Activated naive CD4-positive, alpha-beta T cell (primary cell): ENCODE measurements at places on chromosomes 5 and 9.

- DNase-seq, result peak; percentile 21
These were observed 44.0 kb upstream of the XPA start for GRCh38 chr9:97740848-97741821.

DNA sequence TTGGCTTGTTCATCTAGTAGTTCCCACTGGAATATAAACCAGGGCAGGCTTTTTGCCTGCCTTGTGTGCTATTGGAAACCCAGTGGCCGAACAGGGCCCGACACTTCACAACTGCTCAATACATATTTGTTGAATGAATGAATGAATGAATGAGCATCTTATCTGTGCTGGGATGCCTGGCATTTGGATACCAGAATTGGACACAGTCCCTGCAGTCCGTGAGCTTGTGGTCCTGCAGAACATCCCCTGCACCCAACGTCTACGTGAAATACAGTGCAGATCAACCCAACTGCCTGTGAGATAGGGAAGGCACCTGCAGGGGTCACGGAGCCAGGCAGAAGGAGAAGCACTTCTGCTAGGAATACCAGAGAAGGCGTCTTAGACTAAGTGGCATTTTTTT, 30.0 kb upstream of the COL15A1 start:
- no peak for DNase-seq

DNA sequence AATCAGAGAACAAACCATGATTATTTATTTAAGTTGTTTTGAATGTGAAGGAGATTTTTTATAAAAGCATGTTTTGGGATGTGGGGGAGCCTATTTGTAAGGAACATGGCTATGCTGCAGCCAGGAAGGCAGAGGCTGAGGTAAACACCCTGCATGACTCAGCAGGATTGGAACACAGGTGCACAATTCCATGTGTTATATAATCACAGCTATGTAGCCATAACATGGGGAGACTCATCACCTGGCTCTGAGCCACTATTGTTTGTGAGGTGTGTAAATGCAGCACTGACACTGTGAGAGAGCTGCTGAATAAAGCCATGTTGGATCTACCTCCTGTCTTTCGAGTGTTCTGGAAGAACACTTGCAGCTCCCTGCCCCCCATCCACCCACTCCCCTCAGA, 1009.8 kb downstream of the DNAH5 start:
- no peak for DNase-seq

- no peak for DNase-seq
These were observed 4.7 kb upstream of the SOWAHA start for GRCh38 chr5:132808448-132808847.

DNA sequence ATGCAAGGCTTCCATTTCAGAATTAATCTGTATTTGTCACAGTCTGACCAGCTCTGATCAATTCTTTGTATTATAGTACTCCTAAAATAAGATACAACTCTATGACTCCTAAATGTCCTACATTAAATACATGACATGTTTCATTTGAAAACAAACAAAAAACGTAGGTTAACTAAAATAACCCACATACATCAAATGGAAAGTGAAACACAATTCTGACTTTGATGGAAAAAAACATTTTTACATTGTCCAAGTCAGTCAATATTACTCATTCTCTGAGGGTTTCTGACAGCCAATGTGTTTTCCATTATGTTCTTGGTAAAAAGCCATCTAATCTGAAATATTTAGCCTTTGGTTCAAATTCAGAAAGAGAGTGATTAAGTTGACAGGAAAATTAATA, 8.7 kb downstream of the HMGCS1 start:
- no peak for DNase-seq

DNA sequence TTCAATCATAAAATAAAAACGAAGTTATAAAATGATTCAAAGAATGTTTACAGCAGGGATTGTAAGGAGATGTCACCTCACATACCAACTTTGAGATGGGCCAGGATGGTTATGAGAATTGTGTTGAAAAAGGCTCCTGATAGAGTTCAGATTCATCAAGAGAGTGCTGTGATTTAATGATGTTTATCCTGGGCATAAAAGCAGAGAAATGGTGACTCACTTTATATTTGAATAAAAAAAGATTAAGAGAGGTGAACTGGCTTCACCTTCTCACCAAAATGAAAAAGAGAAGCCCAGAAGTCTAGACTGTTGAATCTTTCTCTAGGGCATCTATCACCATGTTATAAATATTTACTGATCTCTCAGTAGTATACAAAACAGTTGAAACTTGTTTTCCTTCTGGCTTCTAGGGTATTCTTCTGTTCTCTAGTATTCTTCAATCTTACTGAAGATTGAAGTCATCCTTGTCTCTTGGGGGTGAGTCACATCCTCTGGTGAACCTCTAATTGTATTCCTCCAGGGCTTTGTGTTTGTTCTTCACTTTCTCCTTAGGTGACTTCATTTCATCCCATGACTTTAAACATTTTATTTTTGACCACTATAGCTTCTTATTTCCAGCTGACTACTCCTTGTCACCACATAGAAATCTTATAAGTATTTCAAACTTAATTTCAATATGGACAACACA, 1237.3 kb upstream of the C9orf72 start:
- DNase-seq, result no peak

GRCh38 chr5:159802661-159803060, 113.6 kb upstream of the ADRA1B start:
- DNase-seq, result no peak

GRCh38 chr9:124414612-124415011, 630 bp downstream of the PSMB7 start:
- no peak for DNase-seq

DNA sequence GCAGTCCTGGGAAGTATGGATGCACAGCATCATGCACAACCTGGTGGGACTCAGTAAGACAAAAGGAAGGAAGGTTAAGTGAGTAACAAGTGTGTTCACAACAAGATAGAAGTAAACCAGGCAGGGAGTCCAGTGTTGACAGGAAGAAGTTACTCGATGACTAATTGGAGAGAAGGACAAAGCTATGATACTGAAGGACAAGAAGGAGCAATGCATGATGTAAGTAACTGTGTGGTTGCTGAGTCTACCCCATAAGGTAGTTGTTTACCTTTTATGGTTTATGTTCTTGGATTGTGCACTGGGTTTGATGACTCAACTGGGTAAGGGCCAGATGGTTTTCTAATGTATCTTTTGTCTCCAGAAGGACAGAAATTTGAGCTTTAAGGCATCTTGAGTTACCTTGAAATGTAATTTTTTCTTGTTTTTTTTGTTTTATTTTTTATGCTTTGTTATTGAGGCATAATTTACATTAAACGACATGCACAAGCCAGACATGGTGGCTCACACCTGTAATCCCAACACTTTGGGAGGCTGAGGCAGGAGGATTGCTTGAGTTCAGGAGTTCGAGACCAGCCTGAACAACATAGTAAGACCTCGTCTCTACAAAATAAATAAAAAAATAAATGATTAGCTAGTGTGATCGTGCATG, 89.2 kb upstream of the CAST start:
- no peak for DNase-seq

DNA sequence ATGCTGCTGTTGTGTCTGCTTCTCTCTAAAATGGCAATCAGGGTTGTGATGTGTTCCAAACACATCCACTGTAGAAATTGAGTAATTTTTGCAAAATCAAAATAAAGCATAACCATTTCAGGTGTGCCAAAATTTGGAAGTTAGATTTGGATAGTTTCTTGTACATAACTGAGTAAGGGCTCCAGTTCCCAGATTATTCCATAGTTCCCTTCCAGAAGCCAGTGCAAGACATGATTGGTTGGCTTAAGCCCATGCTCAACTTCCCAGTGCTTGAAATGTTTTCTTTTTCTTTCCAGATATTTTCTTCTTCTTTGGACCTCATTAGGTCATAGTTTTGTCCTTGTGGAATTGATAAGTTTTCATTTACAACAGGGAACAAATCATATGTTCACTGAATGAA, 64.2 kb downstream of the SNCAIP start:
- no peak for DNase-seq

DNA sequence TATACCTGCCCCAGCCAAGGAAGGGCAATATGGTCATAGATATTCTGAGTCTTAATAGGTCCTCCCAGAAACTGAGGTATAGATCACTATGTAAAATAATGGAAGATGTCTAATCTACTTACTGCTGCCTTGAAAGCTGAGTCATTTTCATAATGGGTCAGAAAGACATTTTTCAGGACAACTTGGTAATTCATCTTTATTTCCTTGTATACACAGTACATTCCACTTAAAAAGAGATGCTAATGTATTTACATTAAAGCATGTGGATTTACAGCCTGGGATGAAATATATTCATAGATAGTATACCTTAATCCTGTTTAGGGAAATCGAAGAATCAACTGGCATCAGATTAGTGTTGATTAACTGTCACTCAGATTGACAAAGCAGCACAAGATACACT, 219.1 kb upstream of the PPP1R2B start:
- DNase-seq, result no peak

GRCh38 chr5:90546216-90546837, 12.3 kb upstream of the ADGRV1 start:
- no peak for DNase-seq

DNA sequence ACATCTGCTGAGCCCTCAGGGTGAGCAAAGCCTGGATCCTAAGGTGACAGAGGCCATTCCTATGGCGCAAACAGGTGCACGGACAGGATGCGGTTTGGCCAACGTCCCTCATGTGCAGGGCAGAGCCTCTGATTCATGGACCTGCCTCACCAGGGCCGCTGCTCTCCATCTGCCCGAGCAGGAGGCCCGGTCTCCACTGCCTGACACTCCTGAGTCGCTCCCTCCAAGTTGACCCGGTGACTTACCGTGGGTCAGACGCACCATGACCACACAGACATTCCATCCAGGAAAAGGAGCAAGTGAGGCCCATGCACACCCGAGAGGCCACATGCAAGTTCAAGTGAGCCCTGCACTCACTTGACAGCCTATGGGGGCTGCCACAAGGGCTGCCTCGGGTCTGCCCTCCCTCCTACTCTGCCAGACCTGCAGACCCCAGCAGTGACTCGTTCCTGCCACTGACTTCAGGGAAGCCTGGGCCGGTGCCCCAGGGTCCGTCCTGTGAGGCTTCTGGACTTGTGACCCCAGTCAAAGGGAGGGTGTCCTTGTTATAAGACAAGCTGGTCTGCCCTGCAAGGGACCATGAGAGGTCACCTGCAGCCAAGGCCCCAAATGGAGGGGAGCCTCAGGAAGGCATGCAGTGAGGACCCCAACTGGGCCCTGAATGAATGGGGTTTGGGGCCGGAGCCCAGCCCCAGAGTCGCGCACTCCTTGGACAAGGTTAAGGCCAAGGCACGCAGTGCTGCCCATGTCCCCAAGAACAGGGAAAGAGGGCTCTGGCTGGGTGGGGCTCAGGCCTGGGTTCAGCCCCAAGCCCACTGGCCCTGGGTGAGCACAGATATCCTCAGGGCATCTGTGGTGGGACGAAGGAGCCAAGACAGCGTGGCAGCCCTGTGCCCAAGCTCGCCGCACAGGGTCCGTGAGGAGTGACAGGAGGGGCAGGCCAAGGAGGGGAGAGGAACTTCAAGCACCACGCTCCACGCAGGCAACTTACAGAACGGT, 10.1 kb downstream of the BRD3OS start:
- no peak for DNase-seq

GRCh38 chr5:112127861-112128260, 291.2 kb downstream of the EPB41L4A start:
- no peak for DNase-seq

GRCh38 chr5:123460296-123460729, 37.1 kb upstream of the CEP120 start:
- DNase-seq, result no peak

GRCh38 chr9:13083963-13084528, 195.4 kb downstream of the MPDZ start:
- no peak for DNase-seq

DNA sequence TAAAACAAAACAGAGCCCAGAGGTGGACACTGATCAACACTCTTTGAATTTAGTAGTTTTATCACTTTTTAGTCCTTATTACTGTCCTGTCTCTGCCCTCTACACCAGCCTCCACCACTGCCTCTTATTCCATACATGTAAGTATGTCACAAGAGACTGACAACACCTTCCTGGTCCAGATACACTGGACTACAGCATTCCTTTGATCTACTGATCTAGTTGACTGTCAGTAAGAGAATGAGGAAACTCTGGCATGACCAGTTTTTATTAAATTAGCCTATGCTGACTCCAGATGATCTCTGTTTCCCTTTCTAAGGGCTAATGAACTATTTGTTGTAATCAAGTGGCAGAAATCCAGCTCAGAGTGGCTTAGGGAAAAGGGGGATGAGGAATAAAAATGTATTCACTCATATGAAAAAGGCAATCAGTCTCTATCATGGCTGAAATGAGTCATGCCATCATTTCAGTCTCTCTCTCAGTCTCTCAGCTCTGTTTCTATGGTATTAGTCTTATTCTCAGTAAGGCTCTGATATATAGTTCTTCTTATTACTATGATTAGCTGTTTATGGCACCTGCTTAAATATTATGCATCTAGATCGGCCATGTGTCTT, 5.5 kb downstream of the ARHGEF37 start:
- no peak for DNase-seq

- no peak for DNase-seq
These were observed 14.6 kb upstream of the PBX3 start for GRCh38 chr9:125732562-125732961.

DNA sequence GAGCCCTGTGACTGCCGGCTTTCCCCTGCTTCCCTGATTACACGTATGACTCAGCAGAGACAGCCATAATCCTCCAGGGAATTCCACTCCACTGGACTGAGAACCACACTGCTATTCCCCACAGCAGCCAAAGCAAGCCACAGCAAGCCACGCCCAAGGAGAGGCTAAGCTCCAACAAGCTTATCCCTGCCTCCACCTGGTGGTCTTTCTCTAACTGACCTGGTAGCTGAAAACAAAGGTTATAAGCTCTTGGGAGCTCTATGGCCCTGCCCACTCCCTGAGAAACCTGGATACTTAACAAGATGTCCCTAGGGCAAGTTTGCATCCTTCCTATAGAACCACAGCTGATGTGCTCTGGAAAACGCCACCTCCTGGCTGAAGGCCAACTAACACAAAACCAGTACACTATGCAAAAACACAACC, 613.7 kb upstream of the CDH18 start:
- no peak for DNase-seq

GRCh38 chr9:114722081-114722621, 40.2 kb upstream of the TEX48 start:
- DNase-seq, result no peak

DNA sequence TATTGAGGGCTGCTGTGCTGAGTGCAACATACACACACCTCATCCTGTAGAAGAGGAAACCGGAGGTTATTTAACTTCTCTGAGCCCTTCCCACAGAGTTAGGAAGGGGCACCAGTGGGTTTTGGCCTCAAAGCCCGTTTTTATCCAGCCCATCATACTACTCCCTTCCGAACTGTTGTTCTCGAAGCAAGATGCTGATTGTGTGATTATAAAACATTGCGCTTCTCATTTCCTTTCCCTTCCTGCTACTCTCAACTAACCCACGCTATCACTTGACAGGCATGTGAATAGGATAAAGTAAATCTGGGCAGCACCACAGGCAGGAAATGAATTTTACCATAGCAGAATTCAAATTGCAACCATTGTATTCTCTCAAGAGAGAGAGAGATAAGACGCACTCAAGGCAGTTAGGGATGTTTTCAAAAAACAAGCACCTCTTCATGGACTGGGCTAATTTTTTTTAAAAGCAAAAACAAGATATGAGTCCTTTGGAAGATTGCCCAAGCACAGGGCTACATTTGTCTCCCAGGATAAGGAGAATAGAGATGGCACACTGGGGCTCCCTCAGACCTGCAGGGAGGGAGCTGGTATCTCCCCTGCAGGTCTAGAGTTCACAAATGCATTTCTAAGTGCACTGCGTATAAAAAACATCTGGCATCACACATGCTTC, 52.6 kb downstream of the GNA14 start:
- DNase-seq, result no peak

GRCh38 chr5:163498886-163499285, 6.5 kb upstream of the MAT2B start:
- no peak for DNase-seq

GRCh38 chr9:112487799-112488340, 1.2 kb downstream of the KIAA1958 start:
- DNase-seq, result no peak
